ENCODE measurements at places on chromosomes 1 and 21.

DNA sequence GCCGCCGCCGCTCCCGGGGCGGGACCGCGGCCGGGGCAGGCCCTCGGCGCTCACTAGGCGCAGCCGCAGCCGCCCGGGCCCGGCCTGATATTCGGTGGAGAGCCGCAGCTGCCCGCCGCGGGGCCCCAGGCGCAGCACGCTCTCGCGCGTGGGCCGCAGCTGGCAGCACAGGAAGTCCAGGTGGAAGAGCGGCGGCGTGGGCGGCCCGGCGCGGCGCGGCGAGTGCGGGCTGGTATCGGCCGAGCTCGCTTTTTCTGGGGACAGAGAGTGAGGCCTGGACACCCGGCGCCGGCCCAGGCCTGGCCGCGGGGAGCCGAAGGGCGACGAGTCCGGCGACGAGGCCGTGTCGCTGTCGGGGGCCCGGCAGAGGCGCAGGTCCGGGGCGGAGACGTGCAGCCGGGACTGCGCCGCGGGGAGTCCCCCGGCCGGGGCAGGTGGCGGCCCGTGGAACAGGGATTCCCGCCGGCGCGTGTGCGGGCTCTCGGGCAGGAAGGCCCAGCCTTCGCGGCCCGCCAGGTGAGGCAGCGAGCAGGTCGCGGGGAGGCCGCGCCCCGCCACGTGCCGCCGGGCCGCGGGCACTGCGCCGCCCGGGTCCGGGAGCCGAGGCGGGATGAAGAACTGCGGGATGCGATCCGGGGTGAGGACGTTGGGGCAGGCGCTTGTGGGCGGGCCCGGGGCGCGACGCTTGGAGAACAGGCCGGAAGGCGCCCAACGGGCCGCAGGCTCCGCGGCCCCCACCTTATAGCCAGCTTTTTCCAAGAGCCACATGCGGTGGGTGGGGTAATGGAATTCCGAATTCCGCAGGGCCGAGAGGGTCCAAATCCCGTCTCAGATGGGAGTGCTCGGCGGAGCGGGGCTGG is 1.2 kb downstream of the C2CD4D start:
- DNase-seq = no peak

- no peak for DNase-seq
Observed at GRCh38 chr21:24969068-24969467, 638.2 kb downstream of the MRPL39 start.

DNA sequence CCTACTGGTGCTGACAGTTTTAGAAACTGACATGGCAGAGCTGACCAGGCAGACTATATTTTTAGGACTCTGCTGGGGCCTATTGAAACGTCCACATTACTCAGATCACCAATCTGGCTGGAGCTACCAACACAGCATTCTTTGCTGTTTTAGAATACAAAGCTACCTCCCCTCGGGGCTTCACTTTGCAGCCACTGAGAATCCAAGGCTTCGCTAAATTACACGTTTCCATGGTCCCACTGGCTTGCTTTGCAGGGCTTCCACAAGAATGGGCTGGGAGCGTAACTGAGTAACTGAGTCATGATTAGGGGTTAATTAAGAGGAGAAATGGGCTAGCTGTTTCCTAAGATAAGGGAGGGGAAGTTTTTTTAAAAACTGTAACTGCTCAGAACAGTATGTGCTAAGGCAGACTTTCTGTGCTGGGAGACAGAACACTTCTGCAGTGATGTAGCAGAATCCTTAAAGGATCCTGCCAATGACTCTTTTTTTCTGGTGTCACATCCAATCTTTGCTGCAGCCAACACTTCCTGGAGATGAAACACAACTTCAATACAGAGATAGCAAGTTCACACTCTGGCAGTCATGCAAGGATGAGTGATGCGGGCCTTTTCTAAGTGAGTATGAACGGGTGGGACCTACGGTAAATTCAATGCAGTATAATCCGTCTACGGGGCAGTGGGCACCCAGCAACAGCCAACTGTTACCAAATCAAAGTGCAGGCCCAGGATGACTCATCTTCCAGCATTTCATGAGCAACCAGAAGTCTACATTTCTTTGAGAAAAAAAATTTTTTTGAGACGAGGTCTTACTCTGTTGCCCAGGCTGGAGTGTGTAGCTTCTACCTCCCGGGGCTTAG is 21.5 kb downstream of the NDUFS5 start:
- DNase-seq = no peak

GRCh38 chr21:44518686-44519085 is 21.3 kb downstream of the KRTAP10-1 start:
- no peak for DNase-seq

DNA sequence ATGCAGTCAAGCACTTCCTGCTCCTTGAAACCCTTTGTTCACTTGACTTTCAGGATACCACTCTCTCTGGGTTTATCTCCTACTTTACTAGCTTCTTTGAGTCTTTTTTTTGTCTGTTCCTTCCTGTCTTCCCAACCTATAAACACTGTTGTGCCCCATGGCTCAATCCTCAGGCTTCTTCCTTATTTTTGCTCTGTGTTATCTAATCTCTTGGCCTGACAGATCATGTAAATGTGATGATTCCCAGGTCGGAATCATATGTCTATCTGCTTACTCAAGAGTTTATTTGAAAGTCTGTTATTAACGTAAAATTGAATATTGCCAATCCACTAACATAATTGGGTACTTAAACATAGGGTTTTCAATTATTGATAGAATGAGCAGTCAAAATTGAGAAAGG is 171.7 kb upstream of the ST6GALNAC5 start:
- no peak for DNase-seq

GRCh38 chr1:228770779-228771223 is 35.5 kb downstream of the RHOU start:
- DNase-seq = no peak

DNA sequence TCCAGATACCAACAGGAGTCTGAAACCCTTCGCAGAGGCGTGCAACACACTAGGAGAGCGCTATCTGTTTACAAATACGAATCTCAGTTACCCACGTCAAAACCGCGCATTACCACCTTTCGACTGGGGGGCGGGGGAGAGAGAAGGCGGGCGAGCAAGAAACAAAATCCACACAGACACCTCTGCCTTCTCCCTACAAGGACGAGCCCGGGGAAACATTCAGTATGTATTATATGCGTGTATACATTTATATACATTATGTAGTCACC is 722 bp downstream of the TUT4 start:
- DNase-seq = peak; percentile 35

DNA sequence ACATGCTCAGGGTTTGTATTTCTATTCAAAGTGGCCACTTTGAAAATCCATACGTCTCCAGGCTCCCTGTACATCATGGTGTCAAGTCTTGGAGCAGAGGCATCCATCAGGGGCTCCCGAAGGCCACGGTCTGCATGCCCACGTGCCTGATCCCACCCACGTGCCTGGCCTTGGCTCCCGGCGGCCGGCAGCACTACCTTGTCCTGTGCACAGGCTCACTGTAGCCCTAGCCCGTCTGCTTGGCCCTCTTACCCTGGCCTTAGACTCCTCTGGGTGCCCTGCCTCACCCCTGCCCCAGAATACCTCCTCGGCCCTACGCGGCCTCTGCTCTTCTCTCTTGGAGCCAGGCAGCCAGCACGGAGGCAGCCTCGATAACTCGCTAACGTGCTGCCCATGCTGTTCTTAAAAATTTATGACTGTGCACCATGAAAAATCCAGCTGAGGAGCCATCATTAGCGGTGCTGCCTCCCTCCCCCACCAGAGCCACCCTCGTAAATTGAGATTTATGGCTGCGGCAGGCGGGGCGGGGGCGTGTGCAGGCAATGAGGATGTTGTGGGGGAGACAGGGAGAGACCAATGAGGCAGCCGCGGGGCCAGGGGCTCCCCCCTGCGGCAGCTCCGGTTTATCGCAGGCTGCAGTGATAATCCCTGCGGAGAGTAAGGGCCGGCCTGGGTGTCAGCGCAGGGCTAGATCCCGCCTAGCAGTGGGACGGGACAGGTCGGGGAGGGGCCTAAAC is 24.6 kb downstream of the DMAP1 start:
- DNase-seq = peak; percentile 13

DNA sequence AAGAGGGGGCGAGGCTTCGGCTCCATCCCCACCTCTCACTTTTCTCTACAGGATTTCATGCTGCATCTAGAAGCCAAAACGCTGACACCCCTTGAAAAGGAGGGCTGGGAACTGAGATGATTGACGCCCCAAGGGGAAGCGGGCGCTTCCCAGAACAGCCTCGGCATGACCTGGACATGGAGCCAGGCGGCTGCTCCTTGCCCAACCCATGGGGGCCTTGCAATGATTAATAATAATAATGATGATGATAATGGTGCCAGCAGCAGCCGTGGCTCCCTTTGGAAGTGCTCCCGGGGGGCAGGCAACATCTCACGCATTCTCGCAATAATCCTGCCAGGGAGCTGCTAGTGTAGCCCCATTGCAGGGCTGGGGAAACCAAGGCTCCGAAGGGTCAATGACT is 78.2 kb downstream of the RAP1GAP start:
- no peak for DNase-seq

DNA sequence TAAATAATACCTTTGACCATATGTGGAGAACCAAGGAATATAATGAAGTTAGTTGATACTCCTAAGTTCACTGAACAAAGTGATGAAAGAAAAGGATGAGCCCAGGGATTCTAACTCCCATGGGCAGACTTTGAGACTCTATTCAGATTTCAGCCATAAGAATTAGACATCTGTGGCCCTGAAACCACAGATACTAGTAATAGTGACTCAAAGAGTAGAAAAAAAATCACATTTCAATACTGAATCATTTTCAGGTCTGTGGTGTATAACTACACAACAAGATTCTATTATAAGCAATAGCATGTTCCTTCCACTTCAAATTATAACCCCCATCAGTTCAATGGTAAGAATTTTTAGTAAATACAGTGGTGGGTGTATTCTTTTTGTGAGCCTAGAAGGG is 16.4 kb upstream of the F13B start:
- DNase-seq = no peak

DNA sequence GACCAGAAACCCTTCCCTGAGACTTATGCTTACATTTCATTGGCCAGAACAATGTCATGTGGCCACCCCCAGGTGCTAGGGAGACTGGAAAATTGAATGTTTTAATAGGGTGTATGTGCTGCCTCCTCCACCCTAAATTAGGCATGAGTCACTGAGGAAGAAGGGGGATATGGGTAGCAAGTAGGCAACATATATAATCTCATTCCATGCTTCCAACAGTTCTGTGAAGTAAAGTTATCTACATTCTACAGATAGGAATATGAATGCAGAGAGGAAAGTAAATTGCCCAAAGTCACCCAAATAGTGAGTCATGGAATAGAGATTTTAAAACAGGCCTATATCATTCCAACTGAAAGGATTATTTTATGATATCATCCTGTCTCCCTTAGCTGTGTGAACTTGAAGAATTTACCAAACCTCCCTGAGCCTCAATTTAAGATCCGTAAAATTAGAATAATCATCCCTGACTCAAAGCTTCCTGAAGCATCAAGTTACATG is 168.6 kb upstream of the FGGY start:
- DNase-seq = no peak

DNA sequence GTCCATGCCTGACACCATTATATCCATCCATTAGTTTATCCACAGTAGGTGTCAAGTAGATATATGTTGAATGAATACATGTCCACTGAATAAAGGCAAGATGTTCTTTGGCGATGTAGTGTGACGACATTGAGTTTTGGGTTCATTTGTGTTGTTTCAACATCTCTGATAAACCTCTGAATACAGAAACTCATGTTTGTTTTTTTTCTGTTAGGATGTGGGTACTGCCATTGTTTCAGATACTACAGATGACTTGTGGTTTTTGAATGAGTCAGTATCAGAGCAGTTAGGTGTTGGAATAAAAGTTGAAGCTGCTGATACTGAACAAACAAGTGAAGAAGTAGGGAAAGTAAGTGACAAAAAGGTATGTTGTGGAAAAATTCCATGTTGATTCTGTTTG is 28.1 kb downstream of the MDM4 start:
- no peak for DNase-seq

DNA sequence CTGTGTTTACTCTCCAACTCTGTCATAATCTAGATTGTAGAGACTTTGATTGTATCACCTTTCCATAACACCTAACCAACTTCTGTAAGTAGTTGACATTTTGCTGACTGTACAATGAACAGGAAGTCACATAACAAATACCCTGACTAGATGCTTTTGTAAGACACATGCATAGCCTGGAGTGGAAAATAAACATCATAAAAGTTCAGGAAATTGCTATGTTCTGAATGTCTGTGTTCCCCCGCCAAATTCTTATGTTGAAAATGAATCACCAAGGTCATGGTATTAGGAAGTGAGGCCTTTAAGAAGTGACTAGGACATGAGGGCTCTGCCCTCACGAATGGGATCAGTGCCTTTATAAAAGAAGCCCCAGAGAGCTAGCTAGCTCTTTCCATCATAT is 40.4 kb upstream of the ZSWIM5 start:
- no peak for DNase-seq

GRCh38 chr1:187001198-187001889 is 172.6 kb downstream of the PLA2G4A start:
- no peak for DNase-seq

- DNase-seq = no peak
Observed at GRCh38 chr1:8397511-8397910, 79.6 kb downstream of the SLC45A1 start.

DNA sequence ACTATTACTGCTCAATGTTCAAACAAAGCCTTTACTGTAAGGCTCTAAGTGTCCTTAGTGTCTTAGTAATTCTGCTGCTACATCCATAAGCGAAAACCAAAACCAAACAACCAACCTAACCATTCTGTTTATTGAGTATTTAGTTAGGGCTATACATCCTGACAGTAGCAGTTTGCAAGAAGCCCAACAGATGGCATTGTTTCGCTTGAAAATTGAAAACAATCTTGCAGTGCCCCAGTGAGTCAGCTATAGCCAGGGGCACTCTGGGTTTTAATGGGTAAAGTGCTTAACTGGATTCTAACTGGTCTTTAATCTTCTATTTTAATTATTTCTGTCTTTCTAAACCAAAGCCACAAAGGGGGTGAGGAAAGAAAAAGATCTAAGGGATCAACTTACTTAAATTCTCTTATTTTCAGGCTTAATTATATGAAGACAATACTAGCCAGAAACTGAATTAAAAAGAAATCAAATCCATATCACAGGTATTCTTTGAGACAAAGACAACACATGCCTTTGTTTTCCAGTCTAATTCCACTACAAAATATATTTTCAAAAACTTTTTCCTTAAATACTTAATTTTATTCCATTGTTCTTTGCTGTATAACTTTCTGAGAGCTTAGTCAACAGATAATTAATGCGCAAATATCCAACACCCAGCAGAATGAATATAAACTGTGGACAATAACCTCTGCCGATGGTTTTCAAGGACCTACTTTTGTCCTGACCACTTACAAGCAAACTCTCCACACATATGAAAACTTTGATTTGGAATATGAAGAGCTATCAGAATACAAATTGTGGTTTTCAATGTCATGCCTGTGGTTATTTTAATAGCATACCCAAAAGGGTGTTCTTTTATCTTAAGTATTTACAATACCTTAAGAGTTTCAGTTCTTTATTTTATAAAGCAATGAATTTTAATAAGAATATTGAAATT is 15.2 kb downstream of the POGZ start:
- peak; percentile 28 for DNase-seq

- no peak for DNase-seq
Observed at GRCh38 chr1:215958841-215959240, 391.7 kb downstream of the KCTD3 start.

GRCh38 chr1:61356995-61357394 is 274.6 kb downstream of the NFIA start:
- DNase-seq = no peak
